Activated CD4-positive, alpha-beta memory T cell treated with anti-CD3 and anti-CD28 coated beads, Interleukin-2, amount 10 ng/mL, durations not matched to agents 7 days and 5 days (primary cell): ENCODE measurements at places on chromosomes 3 and 15. TPM values are rescaled to one million over a fixed set of nuclear protein-coding genes. Genes with fewer than 3 reads are reported as not detected.
A peak's percentile ranks its signal among the peaks of the same experiment; 100 is the strongest.

The ANP32A gene
- 194 TPM for total RNA-seq

DNA sequence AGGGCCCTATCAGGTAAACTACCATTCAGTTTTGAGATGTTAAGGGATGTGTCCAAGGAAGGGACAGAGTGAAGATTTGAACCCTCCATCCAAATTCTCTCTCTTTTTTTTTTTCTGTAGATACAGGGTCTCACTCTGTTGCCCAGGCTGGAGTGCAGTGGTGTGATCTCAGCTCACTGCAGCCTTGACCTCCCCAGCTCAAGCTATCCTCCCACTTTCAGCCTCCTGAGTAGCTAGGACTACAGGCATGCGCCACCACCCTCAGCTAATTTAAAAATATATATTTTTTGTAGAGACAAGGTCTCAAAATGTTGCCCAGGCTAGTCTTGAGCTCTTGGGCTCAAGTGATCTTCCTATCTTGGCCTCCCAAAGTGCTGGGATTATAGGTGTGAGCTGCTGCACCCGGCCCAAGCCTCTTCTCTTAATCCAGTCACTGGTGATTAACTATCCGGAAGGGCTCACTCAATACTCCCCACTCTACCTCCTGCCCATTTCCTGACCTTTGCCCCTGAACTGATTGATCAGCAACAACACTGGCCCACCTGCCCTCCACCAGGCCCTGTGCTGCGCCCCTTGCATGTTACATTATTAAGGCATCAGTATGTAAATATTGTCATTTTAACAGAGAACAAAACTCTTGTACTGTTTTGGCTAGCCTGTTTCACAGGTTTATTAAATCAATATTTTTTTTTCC is 164.7 kb downstream of the CTNNB1 start:
- DNase-seq: no peak
- no peaks in the 10 kb centered on the region for H3K27me3 ChIP-seq
- no peaks in the 10 kb centered on the region for H3K4me1 ChIP-seq
- H3K4me3 ChIP-seq: no peak overlapping the region
- no peak overlapping the region for H3K27ac ChIP-seq

The TM4SF18 gene
- total RNA-seq: not detected

The DNAH12 gene
- 0.03 TPM for total RNA-seq

- H3K4me1 ChIP-seq: peaks cover 16% of the 10 kb centered on the region
- no peak overlapping the region for H3K27ac ChIP-seq
- peaks cover 15% of the 10 kb centered on the region for H3K36me3 ChIP-seq
- no peak for DNase-seq
- no peaks in the 10 kb centered on the region for H3K27me3 ChIP-seq
These were observed 950.7 kb upstream of the CFAP20DC start for GRCh38 chr3:60000311-60001105.

The CAMK2N2 gene
- total RNA-seq: not detected

The LEKR1 gene
- total RNA-seq: 1.6 TPM

DNA sequence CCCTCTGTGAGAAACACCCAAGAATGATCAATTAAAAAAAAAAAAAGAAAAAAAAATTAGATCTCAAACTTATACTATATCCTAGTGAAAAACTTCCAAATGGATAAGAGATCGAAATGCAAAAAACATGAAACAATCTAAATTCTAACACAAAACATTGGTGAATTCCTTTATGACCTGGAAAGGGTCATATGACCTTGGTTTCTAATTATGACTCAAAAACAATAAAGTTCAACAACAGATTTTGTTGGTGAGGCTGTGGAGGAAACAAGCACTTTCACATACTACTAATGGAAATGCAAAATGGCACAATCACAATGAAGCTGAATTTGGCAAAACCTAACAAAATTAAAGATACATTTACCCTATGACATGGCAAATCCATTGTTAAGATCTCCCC is 45.3 kb downstream of the HSPBAP1 start:
- H3K4me3 ChIP-seq: no peak overlapping the region
- no peaks in the 10 kb centered on the region for H3K27me3 ChIP-seq
- no peaks in the 10 kb centered on the region for H3K4me1 ChIP-seq
- no peak overlapping the region for H3K27ac ChIP-seq
- H3K36me3 ChIP-seq: peaks cover 4% of the 10 kb centered on the region
- no peak for DNase-seq

The CYP1A2 gene
- not detected for total RNA-seq

The ANKRD63 gene
- total RNA-seq: not detected

The TEX55 gene
- total RNA-seq: not detected

DNA sequence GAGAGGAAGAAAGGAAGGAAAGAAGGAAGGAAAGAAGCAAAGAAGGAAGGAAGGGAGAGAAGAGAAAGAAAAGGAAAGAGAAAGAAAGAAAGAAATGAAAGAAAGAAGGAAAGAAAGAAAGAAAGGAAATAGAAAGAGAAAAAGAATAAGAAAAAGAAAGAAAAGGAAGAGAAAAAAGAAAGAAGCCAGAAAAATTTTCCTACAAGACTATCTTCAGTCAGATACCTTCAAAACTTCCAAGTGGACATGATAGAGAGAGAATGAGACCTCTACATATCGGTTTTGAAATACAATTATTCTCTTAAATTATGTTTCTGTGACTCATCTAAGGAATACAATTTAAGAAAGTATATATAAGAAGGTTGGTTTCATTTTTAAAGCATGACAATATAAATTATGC is 1369.0 kb downstream of the ZPLD1 start:
- no peaks in the 10 kb centered on the region for H3K4me1 ChIP-seq
- H3K27ac ChIP-seq: no peak overlapping the region

The GRK7 gene
- not detected for total RNA-seq

DNA sequence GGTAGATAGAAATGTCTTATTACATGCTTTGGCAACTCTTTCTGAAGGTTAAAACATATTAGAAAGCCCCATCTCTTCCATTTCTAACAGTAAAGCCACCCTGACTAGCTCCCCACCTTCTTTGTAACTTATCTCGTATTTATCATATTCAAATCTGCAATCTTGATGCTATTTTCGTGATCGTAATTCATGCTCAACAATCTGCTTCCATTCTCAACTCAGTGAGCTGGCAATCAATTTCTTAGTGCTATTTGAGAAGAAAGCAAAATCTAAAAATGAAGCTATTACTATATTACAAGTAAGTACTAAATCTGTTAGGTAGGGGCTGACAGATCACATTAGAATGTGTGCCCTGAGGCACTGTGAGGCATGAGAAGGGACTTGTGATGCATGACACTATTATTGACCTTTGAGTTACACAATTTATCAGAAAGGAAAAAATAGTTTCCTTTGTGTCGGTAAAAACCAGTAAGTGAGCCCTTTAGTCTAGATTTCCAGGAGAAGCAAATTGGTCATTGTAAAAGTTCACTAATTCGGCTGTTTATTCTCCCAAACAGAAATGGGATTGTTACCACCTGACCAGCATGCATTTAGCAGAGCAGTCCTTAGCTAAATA is 379.7 kb upstream of the CNTN6 start:
- no peak overlapping the region for H3K4me3 ChIP-seq
- no peak overlapping the region for H3K27ac ChIP-seq
- H3K27me3 ChIP-seq: no peaks in the 10 kb centered on the region
- DNase-seq: no peak
- no peaks in the 10 kb centered on the region for H3K4me1 ChIP-seq

The LDHAL6B gene
- not detected for total RNA-seq

The WDR73 gene
- total RNA-seq: 17.9 TPM

DNA sequence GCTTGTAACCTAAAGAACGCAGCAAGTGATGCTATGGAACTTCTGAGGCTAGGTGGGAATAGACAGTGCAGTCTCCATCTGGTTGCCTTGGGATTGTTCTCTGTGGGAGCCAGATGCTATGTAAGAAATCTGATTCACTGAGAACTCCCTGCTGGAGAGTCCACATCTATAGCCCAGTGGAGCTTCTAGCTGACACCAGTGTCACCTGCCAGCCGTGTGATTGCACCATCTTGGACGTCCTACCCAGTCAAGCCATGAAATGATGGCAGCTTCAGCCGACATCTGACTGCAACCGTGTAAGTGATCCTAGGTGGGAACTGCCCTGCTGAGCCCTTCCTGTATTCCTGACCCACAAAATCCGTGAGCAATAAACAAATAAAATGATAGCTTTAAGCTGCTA is 12.4 kb upstream of the FYCO1 start:
- peaks cover 8% of the 10 kb centered on the region for H3K4me1 ChIP-seq
- peaks cover 2% of the 10 kb centered on the region for H3K27me3 ChIP-seq
- peaks cover 2% of the 10 kb centered on the region for H3K36me3 ChIP-seq
- H3K27ac ChIP-seq: no peak overlapping the region

The ECE2 gene
- total RNA-seq: not detected

The ZBBX gene
- not detected for total RNA-seq

- no peaks in the 10 kb centered on the region for H3K4me1 ChIP-seq
- H3K27ac ChIP-seq: no peak overlapping the region
- H3K4me3 ChIP-seq: no peak overlapping the region
These were observed 167.5 kb downstream of the ADAMTS9 start for GRCh38 chr3:64520334-64520733.

DNA sequence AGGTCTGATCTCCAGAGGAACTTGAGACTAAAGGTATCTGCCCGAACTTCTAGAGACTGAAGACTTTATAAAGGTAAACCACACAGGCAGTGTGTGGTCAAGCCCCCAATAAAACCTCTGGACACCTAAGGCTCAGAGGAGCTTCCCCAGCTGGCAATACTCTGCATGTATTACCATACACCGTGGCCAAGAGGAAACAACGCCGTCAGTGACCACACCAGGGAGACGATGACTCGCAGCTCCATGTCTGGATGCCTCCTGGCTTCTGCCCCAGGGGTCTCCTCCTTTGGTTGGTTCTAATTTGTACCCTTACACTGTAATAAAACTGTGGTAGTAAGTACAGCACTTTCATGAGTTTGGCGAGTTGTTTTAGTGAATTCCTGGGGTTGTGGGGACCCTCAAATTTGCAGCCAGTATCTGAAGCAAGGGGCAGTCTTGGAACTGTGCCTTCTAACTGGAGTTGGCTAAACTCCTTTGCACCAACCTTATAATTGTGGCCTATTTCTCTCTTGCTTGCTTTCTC is 32.1 kb upstream of the BCL2L10 start:
- H3K27me3 ChIP-seq: no peaks in the 10 kb centered on the region
- H3K4me3 ChIP-seq: no peak overlapping the region
- DNase-seq: no peak
- H3K36me3 ChIP-seq: peaks cover 30% of the 10 kb centered on the region
- no peak overlapping the region for H3K27ac ChIP-seq
- H3K4me1 ChIP-seq: peaks cover 3% of the 10 kb centered on the region

The EPHA3 gene
- total RNA-seq: 0.05 TPM

DNA sequence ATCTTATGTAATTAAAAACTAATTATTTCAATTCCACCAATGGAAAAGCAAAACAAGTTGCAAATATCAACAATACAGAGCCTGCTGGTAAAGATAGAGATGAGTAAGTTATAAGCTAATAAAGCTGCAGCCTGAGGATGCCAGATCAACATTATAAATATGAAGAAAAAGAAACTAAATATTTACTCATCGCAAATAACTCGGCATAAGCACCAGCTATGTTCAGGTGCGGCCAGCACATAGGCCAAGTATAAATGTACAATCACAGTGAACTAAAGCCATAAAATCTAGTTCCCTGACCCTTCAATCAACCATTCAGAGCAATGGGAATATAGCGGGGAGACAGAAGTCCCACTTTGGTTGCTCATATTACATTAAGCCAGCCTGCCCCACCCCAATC is 7.7 kb upstream of the RSL24D1 start:
- no peak for DNase-seq
- H3K36me3 ChIP-seq: peaks cover 25% of the 10 kb centered on the region

The CNTN4 gene
- not detected for total RNA-seq

- DNase-seq: no peak
- no peak overlapping the region for H3K27ac ChIP-seq
- no peak overlapping the region for H3K4me3 ChIP-seq
- H3K4me1 ChIP-seq: no peaks in the 10 kb centered on the region
- H3K36me3 ChIP-seq: no peaks in the 10 kb centered on the region
These were observed 14.2 kb downstream of the TMEM44 start for GRCh38 chr3:194618858-194619608.

DNA sequence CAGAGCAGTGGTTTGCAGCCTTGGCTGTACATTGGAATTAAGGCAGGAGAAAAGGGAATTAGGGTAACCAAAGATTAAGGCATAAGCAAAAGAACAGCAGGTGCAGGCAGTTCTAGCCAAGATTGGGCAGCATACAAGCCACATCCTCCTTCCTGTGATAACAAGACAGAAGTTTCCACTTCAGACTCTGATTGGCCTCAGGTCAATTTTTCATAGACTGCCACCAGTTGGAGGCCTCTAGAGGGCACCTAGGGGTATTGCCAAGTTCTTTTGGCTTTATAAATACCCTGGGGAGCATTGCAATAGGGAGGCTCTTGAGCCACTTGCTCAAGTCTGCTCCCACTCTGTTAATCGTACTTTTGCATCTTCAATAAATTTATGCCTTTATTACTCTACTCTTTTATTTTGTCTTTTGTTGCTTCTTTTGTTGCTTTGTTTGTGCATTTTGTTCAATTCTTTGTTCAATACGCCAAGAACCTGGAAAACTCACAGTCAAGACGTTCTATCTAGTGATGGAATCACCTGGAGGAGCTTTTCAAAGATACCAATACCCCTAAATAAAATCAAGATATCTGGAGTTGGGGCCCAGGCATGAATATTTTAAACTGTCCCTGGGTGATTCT is 32.2 kb upstream of the FMN1 start:
- H3K27me3 ChIP-seq: peaks cover 1% of the 10 kb centered on the region
- peak; percentile 57 for DNase-seq
- H3K4me3 ChIP-seq: no peak overlapping the region
- no peaks in the 10 kb centered on the region for H3K36me3 ChIP-seq

- peaks cover 4% of the 10 kb centered on the region for H3K36me3 ChIP-seq
- H3K4me1 ChIP-seq: no peaks in the 10 kb centered on the region
- no peak overlapping the region for H3K4me3 ChIP-seq
- H3K27me3 ChIP-seq: no peaks in the 10 kb centered on the region
- DNase-seq: no peak
- no peak overlapping the region for H3K27ac ChIP-seq
These were observed 98.6 kb downstream of the TCF12 start for GRCh38 chr15:57017024-57017423.

DNA sequence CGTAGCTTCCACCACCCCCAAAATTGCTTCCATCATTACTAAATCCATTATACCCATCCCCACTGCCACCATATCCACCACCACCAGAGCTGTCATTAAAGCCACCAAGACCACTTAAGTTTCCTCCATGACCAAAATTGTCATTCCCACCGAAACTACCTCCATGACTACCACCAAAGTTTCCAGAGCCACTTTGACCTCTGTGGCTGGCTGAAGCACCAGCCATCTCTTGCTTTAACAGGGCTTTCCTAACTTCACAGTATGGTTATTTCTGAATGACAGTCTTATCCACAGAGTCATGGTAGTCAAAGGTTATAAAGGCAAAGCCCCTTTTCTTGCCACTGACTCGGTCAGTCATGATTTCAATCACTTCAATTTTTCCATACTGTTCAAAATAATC is 24.3 kb upstream of the DENND4A start:
- no peak for DNase-seq
- no peak overlapping the region for H3K4me3 ChIP-seq
- H3K27ac ChIP-seq: no peak overlapping the region

The KNG1 gene
- not detected for total RNA-seq

DNA sequence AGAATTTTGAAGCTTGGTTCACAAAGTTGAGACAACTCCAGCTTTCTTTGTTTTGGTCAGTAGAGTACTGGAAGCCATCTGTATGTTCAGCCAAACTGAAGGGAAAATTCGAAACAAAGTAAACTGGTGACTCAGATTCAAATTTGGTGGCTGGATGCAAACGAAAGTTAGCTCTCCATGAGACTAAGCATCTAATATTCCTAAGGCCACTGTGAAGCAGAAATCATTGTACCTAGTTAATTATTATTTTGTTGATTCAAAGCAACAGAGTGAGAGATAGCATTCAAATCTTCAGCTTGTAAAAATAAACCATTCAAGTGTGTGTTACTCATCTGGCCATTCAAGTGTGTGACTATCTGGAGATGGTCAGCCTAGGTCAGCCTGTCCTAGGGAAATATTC is 42.1 kb downstream of the NR2F2 start:
- no peaks in the 10 kb centered on the region for H3K36me3 ChIP-seq
- no peak overlapping the region for H3K27ac ChIP-seq
- peaks cover 24% of the 10 kb centered on the region for H3K27me3 ChIP-seq
- no peak for DNase-seq
- H3K4me3 ChIP-seq: no peak overlapping the region

The OR4F6 gene
- total RNA-seq: not detected
